Breast epithelium (tissue), 4 donors: ENCODE measurements at places on chromosomes 11 and 22. TPM values are rescaled to one million over a fixed set of nuclear protein-coding genes. Genes with fewer than 3 reads are reported as not detected.

The TP53I11 gene
- 75.7 TPM for total RNA-seq

The UBQLNL gene
- 2.3 TPM for total RNA-seq

The ARL2 gene
- 154 TPM for total RNA-seq

The HSCB gene
- 32.4 TPM for total RNA-seq

DNA sequence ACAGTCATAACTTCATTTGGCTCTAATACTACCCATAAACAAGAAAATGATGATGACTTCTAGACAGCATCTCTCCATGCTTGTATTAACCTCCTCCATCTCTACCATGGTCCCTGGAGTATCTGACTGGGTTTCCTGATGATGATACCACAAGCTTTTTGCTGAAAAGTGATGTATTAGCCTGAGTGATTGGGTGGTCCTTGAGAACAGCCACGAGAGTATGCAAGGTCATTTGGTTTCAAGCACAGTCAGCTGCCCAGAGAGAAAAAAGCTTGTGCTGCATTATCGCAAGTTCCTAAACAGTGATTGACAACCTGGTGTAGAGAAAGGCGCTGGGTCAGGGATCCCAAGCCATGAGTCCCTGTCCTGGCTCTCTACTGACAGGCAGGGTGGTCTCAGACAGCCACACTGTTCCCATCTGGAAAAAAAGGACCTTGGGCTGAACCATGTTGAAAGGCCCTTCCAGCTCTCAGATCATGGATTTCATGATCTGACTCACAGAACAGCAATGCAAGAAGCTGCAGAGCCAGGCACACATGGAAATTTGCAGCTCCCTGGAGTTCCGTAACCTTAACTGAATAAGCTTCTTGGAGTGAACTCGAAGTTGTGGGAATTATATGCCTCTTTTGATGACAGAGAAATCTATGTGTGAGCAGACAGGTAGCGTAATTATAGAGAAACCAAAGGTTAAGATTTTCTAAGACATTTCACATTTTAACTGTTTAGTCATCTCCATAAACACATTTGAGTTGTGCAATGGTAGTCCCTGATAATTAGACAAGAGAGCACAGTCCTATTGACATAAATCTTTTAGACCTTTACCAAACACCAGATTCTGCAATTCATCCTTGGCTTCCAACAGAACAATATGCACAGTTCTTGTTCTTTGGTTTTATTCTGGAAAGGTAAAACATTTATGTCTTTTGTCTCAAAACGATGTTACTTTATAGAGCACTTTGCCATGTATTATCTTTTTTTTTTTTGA lies 54.1 kb upstream of the UBASH3B start:
- DNase-seq, result no peak

GRCh38 chr22:44225091-44225689 lies 44.5 kb downstream of the PARVG start:
- no peak for DNase-seq

GRCh38 chr22:16969508-16970327 lies 38.3 kb downstream of the GAB4 start:
- no peak for DNase-seq
